RWPE1 (cell line): ENCODE measurements at places on chromosomes 4 and X.

- DNase-seq: no peak
Observed at GRCh38 chrX:4656419-4656818, 943.0 kb upstream of the PRKX start.

GRCh38 chrX:136211766-136212556 is 39.2 kb downstream of the MAP7D3 start:
- no peak for DNase-seq

GRCh38 chrX:63428348-63428747 is 77.2 kb upstream of the SPIN4 start:
- DNase-seq: peak; percentile 54

DNA sequence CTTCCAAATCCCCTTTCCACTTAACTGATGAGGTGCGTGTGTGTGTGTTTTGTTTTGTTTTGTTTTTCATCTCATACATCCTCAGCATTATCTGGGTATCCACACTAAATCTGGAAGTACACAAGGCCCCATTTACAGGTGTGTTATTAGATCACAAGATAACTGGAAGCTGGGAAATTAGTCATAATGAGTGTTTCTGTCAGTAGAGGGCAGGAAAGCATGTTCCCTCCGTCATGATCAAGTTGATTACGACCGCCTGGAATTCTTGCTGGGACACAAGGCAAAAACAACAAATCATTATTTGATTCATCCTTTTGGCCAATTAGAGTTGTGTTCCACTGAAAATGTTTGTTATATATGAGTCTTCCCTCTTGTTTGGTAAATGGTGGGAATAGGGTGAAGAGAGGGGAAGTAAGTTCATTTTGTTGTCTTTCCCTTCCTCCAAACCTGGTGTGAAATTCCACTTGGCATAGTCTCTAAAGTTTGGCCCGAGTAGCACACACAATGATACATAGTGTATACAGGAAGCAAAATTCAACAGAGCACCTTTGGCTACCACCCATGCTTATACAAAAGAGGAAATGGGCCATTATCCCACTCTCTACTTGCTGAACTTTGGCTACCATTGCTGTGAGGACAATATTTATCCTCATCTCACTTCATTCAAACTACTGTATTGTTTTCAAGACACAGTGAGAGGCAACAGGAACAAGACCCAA is 33.3 kb upstream of the TLL1 start:
- no peak for DNase-seq

GRCh38 chrX:136975684-136976470 is 57.9 kb downstream of the GPR101 start:
- no peak for DNase-seq

DNA sequence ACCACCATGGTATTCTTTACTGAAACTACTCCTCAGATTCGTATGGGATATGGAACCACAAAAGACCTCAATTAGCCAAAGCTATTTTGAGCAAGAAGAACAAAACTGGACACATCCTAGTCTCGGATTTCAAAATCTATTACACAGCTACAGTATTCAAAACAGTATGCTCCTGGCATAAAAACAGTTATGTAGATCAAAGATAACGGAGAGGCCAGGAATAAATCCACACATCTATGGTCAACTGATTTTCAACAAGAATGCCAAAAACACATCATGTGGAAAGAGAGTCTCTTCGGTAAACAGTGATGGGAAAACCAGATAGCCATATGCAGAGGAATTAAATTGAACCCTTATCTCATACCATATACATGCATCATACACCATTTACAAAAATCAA is 155.3 kb downstream of the SPCS3 start:
- DNase-seq: no peak

GRCh38 chrX:122219226-122219625 is 964.9 kb upstream of the GRIA3 start:
- DNase-seq: no peak

DNA sequence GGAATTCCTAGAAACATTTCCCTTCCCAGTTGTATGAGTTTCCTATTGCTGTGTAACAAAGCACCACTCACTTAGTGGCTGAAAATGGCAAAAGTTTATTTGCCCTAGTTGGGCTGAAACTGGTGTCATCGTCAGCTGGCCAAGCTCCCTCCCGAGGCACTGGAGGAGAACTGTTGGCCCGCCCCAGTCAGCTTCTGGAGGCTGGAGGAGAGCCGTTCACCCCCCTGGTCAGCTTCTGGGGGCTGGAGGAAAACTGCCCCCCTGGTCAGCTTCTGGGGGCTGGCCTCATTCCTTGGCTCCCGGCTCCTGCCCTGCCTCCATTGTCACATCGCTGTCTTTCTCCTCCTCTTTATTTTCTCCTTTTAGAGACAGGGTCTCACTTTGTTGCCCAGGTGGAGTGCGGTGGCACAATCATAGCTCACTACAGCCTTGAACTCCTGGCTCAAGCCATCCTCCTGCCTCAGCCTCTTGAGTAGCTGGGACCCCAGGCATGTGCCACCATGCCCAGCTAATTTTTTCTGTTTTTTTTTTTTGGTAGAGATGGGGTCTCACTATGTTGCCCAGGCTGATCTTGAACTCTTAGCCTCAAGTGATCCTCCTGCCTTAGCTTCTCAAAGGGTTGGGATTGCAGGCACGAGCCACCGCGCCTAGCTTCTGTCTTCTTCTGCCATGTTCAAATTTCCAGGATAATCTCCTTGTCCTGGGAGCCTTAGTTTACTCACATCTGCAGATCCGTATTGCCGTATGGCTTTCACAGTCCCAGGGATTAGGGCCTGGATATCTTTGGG is 3.2 kb downstream of the RGS12 start:
- no peak for DNase-seq

GRCh38 chr4:5716391-5716790 is 5.4 kb downstream of the EVC start:
- DNase-seq: no peak

- no peak for DNase-seq
Observed at GRCh38 chr4:25215511-25215910, 18.3 kb upstream of the PI4K2B start.

- DNase-seq: no peak
Observed at GRCh38 chr4:152115118-152115517, 354.3 kb upstream of the GATB start.

DNA sequence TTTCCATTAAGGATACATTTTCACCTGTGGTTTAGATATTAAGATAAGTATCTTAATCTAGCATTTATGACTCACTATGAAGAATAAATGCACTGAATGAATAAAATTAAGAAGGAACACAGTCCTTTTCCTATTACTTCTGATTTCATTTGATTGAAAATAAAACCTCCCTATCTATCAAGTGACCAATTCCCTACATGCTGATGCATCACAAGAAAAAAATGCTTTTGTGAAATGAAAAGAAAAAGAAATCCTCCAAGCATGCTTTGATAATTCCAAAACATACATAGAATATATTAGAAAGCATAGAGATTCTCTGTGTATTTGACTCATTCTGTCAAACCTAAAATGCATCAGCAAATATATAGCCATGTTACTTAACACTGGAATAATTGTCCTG is 37.1 kb downstream of the PCDH10 start:
- DNase-seq: no peak

GRCh38 chr4:108498925-108499324 is 121.5 kb upstream of the RPL34 start:
- no peak for DNase-seq

DNA sequence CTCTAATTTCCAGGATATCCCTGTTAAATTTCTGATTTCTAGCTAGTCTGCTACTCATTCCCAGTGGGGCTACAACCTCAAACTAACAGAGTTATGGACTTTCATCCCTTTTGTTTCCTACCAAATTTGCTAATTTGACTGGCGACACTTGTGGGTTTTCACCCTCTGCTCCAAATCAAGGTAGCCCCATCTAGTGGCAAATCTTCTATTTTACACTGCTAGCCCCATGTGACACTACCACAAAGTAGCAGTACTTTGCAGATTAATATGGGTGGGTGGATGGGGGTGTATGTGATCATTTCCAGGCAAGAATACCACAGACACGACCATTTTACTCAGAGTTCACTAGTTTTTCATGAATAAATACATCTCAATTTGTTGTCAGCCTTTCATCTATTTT is 150.3 kb downstream of the MSL3 start:
- DNase-seq: peak; percentile 20

- DNase-seq: peak; percentile 38
Observed at GRCh38 chr4:113978561-113979147, 793 bp downstream of the ARSJ start.

GRCh38 chr4:177673985-177674489 is 231.8 kb upstream of the AGA start:
- no peak for DNase-seq

- DNase-seq: no peak
Observed at GRCh38 chr4:17414392-17414791, 97.5 kb downstream of the QDPR start.

DNA sequence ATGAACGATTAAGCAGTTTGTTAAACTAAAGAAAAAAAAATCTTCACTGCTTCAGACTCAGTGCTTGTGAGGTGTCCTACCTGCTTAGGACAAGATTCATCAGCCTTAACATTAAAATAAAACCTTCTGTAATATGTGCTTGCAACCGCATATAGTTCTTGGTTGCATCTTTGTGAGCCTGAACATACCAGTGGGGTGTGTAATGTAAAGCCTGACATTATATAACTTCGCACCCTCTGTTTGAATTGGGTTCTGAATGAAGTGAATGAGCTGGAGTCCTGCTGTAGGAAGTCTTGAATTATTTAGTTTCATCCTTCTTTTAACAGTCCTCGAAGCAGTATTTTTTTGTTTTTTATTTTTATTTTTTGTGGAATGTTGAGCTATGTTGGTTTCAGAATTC is 3.1 kb downstream of the KDM6A start:
- no peak for DNase-seq

- DNase-seq: no peak
Observed at GRCh38 chr4:143380629-143381028, 44.0 kb downstream of the GAB1 start.

DNA sequence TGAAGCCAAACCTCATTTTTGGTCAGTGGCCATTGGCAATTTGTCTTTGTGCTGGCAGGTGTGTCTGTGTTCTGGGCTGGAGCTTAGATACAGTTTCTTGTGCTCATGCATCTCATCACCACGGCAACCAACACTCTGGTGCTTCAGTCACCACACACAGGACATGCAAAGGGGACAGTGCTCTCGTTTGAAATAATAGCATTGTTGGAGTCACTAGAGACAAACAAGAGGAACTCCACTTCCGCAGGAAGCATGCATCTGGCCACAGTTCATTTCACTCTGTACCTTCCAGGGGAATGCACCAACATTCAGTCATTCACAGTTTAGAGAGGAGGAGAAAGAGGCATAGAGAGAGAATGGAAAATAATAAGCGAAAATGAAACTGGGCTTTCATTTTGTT is 267.4 kb downstream of the ANK2 start:
- no peak for DNase-seq

DNA sequence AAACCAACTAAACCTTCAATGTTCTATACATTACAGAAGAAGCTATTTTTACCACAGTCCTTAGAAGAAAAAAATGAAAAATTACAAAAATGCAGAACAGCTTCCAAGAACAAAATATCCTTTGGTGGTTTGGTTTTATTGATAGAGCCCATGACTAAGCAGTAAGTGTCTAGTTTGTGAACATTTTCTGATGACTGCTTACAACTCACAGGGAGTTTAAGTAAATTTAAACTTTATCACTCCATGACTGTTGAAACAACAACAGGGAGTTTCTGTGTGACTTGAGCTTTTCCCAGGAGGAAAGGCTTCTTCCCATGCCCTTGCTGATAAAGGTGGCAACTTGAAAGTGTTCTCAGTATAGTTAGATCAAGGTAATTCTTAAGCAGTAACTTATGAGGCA is 2.9 kb downstream of the PF4 start:
- peak; percentile 21 for DNase-seq

DNA sequence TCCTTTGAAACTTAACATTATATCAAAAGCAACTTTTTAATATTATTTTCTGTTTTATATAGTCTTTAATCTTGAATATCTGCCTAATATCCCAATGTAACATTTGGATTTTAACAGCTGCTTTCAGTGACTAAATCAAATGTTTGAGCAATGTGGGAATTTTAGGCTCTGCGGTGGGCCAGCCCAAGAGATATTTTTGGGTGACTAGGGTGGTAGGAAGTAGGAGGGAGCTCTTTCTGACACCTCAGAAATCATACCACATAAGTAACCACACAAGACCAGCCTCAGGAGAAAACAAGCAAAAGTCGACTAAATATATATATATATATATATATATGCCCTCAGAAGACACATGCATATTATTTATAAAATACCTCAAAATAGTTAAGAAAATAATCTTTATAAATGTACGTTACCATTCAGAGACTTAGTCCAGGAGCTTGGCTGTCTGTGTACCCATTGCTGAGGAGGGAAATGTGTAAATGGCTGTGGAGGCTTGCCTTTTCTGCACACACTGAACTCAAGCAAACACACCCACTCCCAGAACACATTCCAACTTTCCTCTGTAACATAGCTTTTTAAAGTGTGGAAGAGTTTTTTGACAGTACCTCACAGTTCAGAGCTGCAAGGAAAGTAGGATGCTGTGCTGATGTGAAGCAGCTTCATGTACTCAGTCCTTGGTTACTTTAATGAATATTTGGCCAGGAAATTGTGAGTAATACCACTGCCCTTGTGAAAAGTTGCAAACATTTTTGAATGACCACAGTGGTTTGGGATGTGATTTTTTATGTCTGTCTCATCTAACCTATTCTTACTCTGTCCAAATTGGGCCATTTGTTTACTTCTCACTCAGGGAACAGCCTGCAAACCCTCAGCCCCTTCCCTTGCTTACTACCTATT is at the start of gene RTL3:
Gene RTL3, minus strand, starts transcription at position 484 of the 900 bp plus-strand sequence. CDS start 908 bp downstream, outside the sequence.
- no peak for DNase-seq

DNA sequence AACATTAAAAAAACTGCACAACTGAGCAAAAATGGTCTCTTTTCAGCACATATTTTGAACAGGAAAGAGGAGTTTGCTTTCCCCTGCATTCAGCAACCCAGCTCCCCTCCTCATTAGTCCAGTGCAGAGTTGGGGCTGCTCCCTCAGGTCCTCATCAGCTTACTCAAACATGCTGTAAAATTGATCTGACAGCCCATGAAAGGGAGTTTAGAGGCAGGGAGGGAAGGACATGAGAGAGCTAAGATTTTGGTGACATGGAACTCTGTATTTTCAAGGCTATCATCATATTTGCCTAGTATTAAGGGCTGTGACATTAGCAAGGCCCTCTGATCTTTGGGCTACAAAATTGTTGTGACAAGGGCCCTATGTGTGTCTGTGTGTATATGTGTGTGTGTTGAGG is 205.6 kb upstream of the TAPT1 start:
- no peak for DNase-seq

- no peak for DNase-seq
Observed at GRCh38 chr4:15018361-15018760, 16.1 kb downstream of the CPEB2 start.

- DNase-seq: peak; percentile 57
Observed at GRCh38 chr4:24105327-24106038, 215.6 kb upstream of the PPARGC1A start.

DNA sequence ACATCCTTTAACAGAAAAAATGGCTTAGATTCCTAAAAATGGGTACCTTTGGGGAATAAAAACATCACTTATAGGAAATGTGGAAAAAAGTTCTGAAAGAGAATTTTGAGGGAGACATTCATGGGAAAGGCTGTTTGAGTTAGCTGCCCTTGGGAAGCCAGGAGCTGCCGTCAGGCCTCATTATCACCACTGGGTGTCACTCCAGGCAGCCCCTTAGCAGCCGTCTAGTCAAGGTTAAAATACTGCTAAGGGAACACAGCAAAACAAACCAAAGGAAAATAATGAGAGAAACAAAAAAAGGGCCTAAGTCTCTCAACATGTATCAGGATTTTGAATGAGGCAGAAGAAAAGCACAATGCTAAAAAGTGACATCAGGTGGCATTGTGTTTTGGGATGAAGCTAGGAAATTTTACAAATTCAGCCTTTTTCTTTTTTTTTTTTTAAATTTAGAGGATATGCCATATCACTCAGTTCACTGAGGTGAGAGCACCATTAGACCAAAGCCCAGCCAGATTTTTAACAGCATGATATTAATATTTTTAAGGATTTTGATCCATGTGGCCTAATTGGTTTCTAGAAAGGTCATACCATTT is 235.3 kb downstream of the GPAT3 start:
- peak; percentile 72 for DNase-seq
